Stimulated activated CD4-positive, alpha-beta T cell treated with anti-CD3 and anti-CD28 coated beads, Interleukin-2, amount 100 ng/mL, for 48 hours (primary cell): ENCODE measurements at places on chromosomes 16 and 17.

DNA sequence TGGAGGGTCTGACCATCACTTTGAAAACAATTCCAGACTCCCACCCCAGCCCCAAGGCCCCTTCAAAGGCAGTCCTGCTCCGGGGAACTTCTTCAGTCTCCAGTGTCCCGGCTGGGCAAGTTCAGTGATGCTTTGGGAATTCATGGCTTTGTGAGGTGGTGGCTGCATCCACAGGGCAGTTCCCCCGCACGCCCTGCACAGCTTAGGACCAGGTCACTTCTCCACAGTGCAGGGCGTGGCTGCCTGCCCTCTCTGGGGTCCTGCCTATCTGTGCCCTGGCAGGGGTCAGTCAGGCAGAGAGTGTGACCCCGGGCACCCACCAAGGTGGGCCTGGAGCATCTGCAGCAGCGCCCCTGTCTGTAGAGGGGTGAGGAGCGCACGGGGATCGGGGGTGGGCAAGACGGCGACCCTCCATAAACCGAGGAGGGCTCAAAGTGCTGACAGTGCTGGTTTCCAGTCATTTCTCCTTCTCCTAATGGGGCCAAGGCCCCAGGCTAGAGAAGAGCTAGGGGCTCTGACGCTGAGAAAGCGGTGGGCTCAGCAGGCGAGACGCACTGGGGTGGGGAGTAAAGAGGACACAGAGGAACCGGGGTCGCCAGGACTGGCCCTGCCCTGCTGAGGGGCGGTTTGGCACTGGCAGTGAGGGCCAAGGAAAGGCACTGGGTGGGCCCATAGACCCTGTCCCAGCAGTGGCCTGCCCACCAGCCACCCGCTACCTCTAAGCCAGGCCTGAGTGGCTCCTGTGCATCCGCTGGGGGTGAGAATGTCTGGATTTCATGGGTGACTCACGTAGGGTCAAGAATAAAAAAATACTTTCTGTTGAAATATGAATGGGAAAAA lies 4.2 kb upstream of the ARHGAP27 start:
- no peak for DNase-seq

DNA sequence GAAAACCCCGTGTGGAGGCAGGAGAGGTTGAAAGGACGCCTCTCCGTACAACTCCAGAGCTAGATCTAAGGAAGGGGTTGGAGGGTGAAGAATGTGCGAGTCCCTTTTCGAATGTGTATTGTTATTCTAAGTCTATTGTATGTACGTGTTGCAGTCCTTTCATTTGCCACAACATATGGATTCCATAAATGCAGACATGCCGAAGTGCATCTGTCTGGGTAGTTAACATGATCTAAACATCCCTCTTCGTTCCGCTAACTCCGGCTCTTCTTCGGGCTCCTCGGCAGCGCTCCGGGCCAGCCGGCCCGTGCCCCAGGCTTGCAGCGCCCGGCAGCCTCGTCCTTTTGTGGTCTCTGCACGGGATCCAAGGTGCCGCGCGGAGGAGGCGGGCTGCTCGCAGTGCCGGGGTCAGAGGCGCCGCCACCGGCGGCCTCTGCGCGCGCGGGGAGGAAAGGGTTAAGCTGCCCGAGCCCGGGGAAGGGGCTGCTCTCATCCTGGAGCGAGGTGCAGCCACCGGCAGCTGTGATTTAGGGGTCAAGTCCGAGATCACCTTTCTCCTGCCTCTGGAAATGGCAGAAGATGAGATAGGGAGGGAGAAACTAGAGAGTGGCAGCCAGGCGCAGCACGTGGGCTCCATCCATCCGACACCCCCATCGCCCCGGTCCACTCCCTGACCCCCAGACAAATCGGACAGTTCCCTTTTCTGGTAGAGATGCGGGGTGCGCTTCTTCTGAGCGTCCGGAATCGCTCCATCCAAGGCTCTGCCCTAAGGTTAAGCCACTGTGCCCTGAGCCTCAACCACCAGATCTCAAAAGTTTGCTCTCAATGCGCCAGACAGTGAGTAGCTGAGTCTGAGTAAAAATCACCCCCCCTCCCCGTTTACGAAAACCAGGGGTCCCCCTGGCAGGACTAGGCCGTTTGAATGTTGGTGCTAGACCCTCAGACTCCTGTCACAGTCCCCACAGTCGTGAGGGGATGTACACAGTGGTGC lies 15.1 kb upstream of the ZFHX3 start:
- no peak for DNase-seq

- DNase-seq, result peak; percentile 70
Observed at GRCh38 chr17:42773290-42774035, at the start of gene VPS25. TSS of gene VPS25 (plus strand) at chr17:42773449. CDS start at chr17:42773476, 27 bp downstream.

- DNase-seq, result no peak
Observed at GRCh38 chr17:5816491-5817070, 232.3 kb upstream of the NLRP1 start.

DNA sequence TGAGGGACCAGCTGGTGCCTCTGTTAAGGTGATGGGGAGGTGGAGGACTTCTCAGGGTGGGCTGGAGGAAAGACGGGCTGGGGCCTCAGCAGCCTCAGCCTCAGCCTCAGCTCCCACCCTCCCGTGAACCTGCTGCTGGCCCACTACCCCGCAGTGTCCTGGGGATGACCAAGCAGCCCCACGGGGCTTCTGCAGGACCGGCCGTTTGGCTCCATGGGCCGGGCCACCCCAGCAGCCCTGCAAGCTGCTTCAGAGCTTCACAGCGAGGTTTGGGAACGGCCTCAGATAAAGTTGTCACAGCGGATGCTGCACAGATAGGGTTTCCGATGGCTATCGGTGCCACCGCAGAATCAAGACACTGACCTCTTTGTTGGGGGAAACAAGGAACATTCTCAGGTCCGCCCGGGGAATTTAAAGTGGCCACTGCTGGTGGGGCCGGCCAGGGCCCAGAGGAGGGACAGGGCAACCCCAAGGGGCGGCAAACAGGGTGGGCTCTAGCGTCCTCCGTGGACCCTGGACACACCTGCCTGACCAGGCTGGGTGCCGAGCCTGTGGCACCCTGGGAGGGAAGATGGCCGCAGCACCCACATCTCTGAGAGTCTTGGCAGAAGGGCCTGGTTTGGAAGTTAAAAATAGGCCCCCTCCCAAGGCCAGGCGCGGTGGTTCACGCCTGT lies 47.8 kb upstream of the ZC3H18 start:
- DNase-seq, result no peak

GRCh38 chr17:6233856-6234255 lies 163.7 kb downstream of the WSCD1 start:
- no peak for DNase-seq

GRCh38 chr17:32590974-32591373 lies 104.2 kb downstream of the CDK5R1 start:
- DNase-seq, result no peak

DNA sequence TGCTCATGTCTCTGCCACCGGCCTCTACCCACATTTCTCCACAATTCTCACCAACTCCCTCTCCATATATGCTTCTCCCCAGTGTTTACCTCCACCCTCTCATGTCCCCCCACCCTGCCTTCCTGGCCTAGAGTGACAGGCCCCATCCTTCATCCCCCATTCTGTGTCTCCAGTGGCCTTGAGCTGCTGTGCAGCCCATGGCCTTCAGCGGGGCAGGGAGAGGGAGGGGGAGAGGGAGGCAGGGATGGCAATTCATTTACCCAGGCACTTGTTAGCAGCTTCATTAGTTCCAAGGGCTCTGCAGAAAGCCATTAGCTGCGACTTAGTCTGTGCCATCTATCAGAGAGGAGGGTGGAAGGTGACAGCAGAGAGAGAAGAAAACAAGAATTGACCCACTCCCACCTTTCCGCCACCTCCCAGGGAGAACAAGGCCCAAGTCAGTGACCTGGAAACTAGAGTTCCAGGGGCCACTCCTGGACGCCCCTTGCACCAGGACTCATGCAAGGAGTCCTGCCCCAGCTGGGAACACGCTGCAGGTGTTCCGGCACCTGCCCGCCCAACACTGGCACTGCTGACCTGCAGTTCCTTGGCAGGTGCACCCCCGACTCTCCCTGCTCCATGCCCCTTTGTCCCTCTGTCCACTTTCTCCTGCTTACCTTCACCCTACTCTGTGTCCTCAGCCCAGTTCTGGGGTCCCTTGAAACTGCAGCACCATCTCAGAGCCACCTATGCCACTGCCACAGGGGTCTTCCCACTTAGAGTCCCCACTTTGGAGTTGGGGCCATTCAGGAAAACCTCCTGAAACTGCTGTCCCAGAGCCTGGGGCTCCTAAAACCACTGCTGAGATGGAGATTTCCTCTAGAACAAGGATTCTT lies 23.5 kb upstream of the PYY start:
- DNase-seq, result no peak

DNA sequence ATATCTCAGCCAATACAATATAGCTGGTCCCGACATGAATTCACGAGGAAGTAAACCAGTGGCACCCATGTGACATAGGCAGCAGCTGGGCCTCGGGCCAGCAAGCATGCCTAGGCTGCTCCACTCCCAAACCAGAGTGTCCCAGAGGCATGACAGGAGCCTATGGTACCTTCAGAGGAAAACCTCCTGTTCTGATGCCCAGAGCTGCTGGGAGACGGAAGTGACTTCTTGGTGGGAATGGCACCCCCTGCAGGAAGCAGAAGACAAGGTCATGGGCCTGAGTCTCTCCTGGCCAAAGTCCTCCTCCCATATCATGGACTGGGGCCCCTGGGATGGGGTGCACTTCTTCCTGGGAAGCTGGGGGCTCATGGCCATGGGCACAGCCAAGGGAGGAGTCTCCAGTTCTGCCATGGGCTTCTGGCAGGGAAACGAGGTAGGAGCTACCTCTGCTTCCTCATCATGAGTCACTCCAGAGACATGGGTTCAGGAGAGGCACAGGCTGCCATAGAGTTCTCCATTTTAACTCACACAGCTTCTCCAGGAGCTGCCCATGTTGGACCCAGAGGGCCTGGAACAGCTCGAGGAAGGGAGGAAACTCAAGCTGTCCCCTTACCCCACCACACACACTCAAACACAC lies 13.4 kb downstream of the FBF1 start:
- no peak for DNase-seq

- DNase-seq, result no peak
Observed at GRCh38 chr17:77963441-77963840, 4.9 kb downstream of the TNRC6C start.

GRCh38 chr16:88405216-88406060 lies 22.7 kb downstream of the ZNF469 start:
- no peak for DNase-seq

DNA sequence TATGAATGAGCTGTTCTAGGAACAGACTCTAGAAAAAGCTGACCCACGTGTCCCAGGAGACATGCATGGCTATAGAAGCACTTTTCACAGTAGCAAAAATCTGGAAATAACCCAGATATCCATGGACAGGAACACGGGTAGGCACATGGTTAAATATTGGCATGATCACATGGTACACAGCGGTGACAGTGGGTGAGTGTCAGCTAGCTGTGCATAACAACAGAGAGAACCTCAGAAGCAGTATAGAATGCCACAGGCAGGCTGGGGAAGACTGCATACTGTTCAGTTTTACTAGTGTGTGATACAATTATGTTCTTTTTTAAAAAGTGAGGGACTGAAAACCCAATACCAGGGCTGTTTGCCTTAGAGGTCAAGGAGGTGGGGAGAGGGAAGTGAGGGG lies 31.4 kb downstream of the EPN2 start:
- no peak for DNase-seq

DNA sequence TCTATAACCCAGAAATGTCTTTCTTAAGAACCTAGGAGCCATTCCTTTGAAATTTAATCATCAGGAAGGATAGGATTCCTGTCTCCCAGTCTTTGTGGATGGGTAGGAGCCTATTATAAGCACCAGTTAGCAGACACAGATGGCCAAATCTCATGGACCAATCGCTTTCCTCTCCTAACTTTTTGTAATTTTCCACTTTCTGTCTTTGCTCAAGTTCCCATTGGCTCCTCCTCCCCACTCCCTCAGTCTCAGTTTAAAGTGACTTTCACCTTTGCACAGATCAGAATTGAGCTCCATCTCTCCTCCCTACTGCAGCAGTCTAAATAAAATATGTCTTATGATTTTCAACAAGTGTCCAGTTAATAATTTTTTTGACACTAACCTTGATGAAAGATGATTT lies 192.3 kb downstream of the HS3ST3A1 start:
- DNase-seq, result no peak

GRCh38 chr17:78225088-78225865 lies 6.2 kb upstream of the TMEM235 start:
- DNase-seq, result no peak

DNA sequence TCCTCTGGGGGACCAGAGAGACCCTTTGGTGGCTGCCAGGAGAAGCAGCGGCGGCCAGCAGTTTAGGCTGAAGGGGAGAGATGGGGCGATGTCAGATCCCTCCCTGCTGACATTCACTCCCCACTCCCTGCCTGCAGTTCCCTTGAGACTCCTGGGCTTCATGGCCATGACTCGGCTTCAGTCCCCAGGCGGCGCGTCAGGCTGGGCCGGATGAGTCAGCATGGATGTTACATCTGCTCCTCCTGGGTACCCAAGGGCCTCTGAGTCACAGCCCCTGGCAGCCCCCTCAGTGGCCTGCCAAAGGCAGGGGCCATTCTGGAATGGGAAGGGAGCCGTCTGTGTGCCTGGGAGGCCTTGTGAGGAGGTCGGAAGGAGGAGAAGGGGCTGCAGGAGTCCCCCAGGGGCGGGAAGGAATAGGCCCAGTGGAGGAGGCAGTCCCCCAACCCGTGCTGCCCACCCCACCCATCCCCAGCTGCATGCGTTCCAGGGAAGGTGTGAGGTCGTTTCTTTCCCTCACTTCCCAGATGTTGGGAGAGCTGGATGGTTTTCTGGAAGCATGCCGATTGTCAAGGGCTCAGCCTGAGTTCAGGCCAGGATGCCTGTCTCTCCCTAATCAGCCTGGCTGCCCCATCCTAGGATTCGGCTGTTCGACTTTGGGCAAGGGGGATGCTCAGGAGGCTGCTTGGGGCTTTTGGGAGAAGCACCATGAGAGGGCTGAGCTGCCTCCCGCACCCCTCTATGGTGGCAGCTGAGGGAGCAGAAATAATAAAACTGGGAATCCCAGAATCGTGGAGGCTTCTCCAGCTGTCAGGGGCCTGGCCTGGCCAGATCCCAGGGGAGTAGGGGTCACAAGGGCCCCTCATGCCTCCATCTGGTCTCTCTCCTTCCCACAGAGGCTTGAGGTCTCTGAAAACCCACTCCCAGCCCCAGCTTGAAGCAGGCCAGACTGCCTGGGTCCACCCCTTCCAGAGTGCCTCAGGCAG lies 9.7 kb downstream of the RHBDL3 start:
- DNase-seq, result no peak

GRCh38 chr17:65229621-65229995 lies 92.4 kb downstream of the RGS9 start:
- no peak for DNase-seq

GRCh38 chr16:89313583-89313982 lies 96.1 kb downstream of the ZNF778 start:
- no peak for DNase-seq

- no peak for DNase-seq
Observed at GRCh38 chr17:58786586-58787295, 31.1 kb downstream of the PPM1E start.
